NCI-H524 (cell line): ENCODE measurements at places on chromosomes 7 and 10.
A peak's percentile ranks its signal among the peaks of the same experiment; 100 is the strongest.

GRCh38 chr7:127995156-127995880 is 35.9 kb downstream of the LRRC4 start:
- no peak for DNase-seq

GRCh38 chr7:89023877-89024276 is 228.3 kb upstream of the TEX47 start:
- DNase-seq, result no peak

GRCh38 chr7:148772297-148773089 is 73.8 kb downstream of the CUL1 start:
- peak; percentile 32 for DNase-seq

GRCh38 chr10:124035928-124036558 is 57.4 kb downstream of the CHST15 start:
- no peak for DNase-seq

- DNase-seq, result no peak
Measured at GRCh38 chr10:30928742-30929141, 102.9 kb downstream of the ZNF438 start.
